Activated T-cell treated with anti-CD3 and anti-CD28 coated beads, Interleukin-2, amount 50 U/mL, for 1 hour (primary cell): ENCODE measurements at places on chromosomes 2 and 18.

DNA sequence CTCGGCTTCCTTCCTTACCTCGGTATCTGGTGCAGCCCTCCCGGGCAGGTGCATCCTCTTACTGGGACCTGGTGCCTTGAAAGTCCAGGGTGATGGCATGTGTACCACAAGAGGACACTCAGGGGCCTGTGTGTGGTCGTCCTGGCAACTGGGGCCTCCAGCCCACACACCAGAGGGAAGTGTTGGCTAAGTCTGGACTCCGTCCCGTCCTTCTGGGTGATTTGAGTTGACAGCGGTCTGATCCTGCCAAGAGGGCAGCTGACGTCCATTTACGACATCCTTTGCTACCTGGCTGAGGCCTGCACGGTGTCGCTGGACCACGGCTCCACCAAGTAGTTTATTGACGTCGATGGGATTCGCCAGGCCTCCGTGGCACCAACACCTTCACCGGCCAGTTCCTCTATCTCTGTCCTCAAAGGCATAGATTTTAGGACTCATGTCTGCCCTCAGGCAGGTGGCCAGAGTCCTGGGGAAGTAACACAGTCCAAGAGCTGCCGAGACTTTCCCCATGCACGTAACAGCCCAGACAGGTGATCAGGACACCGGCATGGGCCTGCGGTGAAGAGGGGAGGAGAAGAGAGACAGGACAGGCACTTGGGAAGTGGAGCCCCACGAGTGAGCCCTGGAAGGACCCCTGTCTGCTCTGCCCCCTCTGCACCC lies 186.0 kb upstream of the HDAC4 start:
- no peak for DNase-seq

DNA sequence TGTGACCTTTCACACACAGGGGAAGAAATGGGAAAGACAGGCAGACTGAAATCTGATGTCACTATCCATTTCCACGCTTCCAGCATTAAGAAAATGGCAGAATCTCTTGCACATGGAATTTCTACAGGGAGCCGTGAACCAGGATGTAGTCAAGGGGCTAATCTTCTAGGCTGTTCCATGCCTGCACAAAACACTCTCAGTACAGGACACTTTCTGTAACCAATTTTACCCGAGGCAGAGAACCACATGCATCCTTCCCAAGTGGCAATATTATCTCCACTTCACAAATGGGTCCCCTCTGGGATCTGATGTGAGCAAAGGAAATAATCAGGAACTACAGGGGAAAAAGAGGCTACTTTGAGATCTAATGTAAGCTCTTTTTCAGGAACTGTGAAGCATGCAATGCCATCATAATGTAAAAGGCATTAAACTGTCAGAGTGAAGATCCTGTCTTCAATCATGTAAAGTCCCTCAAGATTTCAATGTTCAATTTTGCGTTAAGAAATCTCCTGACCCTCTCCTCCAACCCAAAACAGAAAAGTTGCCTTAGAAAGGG lies 236.9 kb downstream of the RBM43 start:
- no peak for DNase-seq

DNA sequence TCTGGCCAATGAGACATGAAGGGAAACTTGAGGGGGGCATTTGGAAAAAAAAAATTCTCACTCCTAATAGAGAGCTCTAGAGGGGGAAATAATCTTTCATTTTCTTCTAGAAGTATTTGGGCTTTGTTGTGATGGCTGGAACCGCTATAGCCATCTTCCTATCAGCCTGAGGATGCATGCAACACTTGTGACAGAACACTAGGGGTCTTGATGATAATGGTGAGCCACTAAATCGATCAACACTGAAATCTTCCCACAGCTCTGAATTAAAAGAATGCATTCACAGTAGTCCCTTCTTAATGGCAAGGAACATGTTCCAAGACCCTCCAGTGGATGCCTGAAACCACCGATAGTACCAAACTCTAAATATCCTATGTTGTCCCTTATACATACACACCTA lies 325.3 kb downstream of the LNPK start:
- DNase-seq = no peak

GRCh38 chr2:239973386-239973785 lies 51.8 kb downstream of the NDUFA10 start:
- DNase-seq = no peak

GRCh38 chr2:99472600-99472960 lies 17.2 kb downstream of the REV1 start:
- DNase-seq = no peak

- DNase-seq = no peak
Measured at GRCh38 chr18:62529597-62529996, 6.8 kb downstream of the ZCCHC2 start.

DNA sequence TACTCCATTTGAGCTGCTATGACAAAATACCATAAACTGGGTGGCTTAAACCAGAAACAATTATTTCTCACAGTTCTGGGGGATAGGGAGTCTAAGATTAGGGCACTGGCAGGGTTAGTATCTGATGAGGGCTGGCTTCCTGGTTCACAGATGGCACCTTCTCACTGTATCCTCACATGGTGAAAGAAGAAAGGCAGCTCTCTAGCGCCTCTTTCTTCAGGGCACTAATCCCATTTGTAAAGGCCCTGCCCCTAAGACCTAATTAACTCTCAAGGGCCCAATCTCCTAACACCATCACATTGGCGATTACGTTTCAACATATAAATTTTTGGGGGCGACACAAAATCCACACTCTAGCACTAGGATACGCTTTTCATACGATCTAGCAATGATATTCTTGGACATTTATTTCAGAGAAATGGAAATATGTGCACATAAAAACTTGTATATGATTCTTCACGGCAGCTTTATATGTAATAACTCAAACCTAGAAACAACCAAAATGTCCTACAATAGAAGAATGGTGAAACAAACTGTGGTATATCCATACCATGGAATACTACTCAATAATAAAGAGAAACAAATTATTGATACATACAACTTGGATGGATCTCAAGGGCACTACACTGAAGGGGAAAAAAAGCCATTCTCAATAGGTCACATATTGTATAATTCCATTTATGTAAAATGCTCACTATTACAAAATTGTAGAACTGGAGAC lies 111.0 kb downstream of the BCL2L11 start:
- DNase-seq = no peak

GRCh38 chr2:146271131-146271831 lies 1573.5 kb upstream of the ACVR2A start:
- no peak for DNase-seq

GRCh38 chr2:165699946-165700345 lies 94.1 kb downstream of the GALNT3 start:
- DNase-seq = no peak

DNA sequence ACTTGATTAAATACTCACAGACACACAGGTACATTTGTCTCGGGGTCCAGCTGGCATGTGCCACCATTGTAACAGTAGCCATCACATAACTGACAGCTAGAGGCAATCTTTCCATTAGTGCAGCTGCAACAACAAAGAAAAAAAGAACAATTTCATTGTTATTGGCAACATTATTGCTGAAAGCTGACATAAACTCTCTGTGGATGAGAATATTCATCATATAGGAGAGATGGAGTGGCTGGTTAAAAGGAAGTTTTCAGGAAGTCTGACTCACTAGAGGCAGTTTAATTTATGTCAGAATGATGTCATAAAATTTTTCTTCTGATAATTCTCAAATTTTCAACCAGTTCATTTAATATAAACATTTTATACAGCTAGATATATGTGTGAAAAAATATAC lies 1490.0 kb upstream of the NXPH2 start:
- DNase-seq = no peak

- no peak for DNase-seq
Measured at GRCh38 chr2:42060718-42061619, 13.1 kb downstream of the PKDCC start.

DNA sequence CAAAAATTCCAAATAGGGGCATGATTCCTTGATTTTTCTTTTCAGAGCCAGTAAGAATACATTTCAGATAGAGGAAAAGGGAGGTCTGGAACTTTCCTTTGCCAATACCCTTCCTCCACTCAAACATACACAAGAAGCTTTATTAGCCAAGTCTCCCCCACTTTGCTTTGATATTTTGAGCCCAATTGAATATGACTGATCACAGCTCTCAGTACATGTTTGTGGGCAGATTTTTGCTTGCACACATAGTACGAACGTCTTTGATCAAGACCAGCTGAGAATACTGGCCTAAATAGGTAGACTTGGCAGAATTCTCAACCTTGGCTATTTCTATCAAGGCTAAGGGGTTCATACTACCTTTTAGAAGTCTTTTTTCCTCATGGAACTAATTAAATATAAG lies 148.8 kb upstream of the PGAP1 start:
- no peak for DNase-seq

GRCh38 chr2:132797556-132797955 lies 127.6 kb upstream of the LYPD1 start:
- no peak for DNase-seq

- no peak for DNase-seq
Measured at GRCh38 chr2:168583064-168583709, 127.1 kb downstream of the CERS6 start.

GRCh38 chr2:151880586-151880985 lies 52.4 kb upstream of the ARL5A start:
- no peak for DNase-seq

DNA sequence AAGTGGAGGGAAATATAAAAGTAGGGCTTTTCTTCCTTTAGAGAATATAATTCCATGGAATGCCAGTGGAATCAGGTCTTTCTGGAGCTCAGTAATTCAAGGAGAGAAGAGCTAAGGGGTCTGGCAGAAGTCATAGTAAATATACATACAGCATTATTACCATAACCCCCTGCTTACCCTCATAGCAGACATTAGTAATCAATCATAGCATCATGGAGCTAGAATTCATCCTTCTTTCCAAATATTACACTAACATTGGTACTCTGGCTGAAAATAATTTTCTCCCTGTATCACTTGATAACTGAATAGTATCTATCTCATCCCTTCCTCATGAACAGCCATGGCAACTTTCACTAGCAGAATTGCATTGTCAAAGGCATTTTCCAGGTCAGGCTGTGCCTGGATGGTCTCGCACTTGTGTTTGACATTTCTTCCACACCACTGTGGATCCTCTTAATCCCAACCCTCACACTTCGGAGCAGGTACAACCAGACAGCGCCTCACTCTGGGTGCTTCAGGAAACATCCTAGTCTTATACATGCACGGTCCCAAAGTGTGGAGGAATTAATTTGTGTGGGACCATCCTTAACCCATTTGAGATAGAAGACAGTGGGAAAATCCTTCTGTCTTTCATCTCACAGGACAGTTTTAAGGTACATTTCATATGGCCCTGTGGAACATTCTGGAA lies 84.2 kb upstream of the SEC11C start:
- DNase-seq = no peak

DNA sequence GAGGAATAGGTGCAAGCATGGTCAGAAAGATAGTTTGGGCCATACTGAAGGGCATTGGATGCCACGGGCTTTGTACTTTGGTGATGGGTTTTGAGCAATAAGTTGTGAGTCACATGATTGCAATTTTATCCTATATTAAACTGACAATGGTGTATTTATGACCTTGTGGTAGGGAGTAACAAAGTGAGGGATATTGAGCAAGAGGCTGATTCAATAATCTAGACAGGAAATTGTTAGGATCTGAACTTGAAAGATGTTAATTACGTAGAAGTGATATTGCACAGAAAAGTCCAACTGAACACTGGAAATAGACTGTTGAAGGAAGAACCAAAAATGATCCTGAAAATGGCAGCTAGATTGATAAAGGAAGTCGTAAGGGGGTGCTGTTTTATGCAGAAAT lies 46.6 kb upstream of the TCF4 start:
- DNase-seq = no peak

- DNase-seq = no peak
Measured at GRCh38 chr18:69948919-69949537, 1.4 kb upstream of the CD226 start.

- DNase-seq = no peak
Measured at GRCh38 chr18:3703732-3704176, 253.8 kb downstream of the TGIF1 start.

- DNase-seq = no peak
Measured at GRCh38 chr2:160647967-160648685, 154.5 kb upstream of the RBMS1 start.

DNA sequence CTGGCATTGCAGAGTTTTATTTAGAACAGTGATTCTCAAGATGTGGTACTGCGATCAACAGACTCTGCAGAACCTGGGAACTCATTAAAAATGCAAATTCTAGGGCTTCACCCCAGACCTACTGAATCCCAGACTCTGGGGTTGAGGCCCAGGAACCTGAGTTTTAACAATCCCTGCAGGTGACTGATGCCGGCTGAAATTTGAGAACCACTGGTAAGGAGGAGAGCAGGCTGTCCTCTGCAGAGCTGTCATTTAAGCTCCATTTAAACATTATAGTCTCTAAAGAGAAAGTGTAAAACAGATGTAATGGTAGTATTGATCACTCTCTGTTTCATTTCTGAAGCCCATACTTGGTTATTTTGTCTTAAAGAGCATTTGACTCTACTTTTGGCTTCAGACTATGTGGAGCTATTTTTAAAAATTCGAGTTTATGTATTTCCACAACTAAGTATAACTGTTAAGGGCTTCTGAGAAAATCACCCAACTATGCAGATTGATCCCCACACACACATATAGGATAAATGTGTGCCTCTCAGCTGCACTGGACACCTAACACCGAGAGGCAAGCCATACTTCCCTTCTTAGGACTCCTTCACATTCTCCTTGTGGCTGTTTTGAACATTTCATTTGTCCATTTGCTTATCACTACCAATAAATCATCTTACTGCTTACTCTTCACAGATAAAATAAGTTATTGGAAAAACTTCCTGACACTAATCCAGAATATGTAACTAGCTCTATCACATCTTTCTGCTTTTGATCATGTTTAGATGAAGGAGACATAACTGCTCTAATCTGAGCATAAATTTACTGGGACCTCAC lies 487.5 kb downstream of the DLGAP1 start:
- DNase-seq = no peak

- DNase-seq = no peak
Measured at GRCh38 chr2:219573166-219573565, 1.1 kb downstream of the INHA start.

GRCh38 chr18:34697891-34698290 lies 12.2 kb upstream of the DTNA start:
- no peak for DNase-seq

- DNase-seq = no peak
Measured at GRCh38 chr2:19748711-19749506, 152.9 kb downstream of the TTC32 start.

GRCh38 chr2:77864426-77864825 lies 342.2 kb upstream of the LRRTM4 start:
- no peak for DNase-seq

DNA sequence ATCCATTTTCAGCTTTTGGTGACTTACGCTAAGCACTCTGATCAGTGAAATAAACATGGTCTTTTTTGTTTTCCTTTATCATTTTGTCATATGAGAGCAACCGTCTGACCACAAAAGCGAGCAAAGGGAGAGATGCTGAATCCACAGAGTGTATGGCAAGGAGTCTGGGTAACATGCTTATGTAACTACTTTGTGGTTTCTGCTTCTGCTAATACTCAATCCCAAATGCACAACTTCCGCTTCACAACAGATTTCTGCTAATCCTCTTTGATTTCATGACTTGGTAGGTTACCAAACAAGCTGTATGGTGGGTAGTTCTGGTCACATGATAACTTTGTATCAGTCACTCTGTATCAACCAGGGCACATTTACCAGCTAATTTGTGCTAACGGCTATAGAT lies 908.4 kb upstream of the CRIM1 start:
- no peak for DNase-seq

GRCh38 chr18:9619990-9620389 lies 5.6 kb upstream of the PPP4R1 start:
- DNase-seq = no peak

- DNase-seq = no peak
Measured at GRCh38 chr2:170493426-170494097, 221.6 kb upstream of the SP5 start.
